Stimulated activated CD8-positive, alpha-beta memory T cell treated with anti-CD3 and anti-CD28 coated beads, Interleukin-15, amount 100 ng/mL, for 24 hours (primary cell): ENCODE measurements at places on chromosomes 4 and X.

GRCh38 chr4:65597697-65598096 lies 72.6 kb downstream of the EPHA5 start:
- DNase-seq, result no peak

DNA sequence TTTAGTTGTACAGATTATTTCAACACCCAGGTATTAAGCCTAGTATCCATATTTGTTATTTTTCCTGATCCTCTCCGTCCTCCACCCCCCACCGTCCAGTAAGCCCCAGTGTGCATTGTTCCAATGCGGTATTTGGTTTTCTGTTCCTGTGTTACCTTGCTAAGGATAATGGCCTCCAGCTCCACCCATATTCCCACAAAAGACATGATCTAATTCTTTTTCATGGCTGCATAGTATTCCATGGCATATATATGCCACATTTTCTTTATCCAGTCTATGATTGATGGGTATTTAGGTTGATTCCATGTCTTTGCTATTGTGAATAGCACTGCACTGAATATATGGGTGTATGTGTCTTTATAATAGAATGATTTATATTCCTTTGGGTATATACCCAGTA lies 22.1 kb upstream of the LNX1 start:
- no peak for DNase-seq

- DNase-seq, result no peak
Observed at GRCh38 chr4:79585834-79586233, 177.8 kb upstream of the GK2 start.

DNA sequence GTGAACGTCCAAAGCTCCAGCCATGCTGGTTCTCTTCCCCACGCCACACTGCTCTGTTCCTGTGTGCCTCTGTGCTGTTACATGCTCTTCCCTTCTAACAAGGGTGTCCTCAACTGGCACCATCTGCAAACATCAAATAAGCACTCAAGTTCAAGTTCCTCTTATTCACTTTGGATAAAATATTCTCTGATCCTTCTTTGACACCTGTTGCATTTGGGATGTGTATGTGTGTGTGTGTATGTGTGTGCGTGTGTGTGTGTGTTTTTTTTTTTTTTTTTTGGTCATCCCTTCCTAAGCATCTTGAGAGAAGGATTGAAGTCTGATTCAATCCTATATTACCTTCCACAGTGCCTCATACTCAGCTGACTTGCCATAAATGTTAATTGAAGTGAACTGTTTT lies 204.0 kb upstream of the ANXA3 start:
- no peak for DNase-seq

- no peak for DNase-seq
Observed at GRCh38 chrX:155767051-155767875, 113.9 kb upstream of the VAMP7 start.

- no peak for DNase-seq
Observed at GRCh38 chrX:109312757-109313156, 169.1 kb downstream of the GUCY2F start.

GRCh38 chr4:6682862-6683590 lies 10.7 kb upstream of the S100P start:
- no peak for DNase-seq

DNA sequence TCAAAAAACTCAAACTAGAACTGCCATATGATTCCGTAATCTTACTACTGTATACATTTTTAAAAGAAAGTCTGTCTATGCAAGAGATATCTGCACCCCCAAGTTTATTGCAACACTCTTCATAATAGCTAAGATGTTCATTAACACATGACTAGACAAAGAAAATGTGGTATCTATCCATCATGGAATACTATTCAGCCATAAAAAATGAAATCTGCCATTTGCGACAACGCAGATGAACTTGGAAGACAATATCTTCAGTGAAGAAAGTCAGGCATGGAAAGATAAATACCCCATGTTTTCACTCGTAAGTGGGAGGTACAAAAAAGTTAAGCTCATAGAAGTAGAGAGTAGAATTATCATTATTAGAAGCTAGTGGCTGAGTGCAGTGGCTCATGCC lies 87.3 kb upstream of the DHRSX start:
- DNase-seq, result no peak

GRCh38 chr4:166527500-166527899 lies 654.5 kb downstream of the TLL1 start:
- no peak for DNase-seq

DNA sequence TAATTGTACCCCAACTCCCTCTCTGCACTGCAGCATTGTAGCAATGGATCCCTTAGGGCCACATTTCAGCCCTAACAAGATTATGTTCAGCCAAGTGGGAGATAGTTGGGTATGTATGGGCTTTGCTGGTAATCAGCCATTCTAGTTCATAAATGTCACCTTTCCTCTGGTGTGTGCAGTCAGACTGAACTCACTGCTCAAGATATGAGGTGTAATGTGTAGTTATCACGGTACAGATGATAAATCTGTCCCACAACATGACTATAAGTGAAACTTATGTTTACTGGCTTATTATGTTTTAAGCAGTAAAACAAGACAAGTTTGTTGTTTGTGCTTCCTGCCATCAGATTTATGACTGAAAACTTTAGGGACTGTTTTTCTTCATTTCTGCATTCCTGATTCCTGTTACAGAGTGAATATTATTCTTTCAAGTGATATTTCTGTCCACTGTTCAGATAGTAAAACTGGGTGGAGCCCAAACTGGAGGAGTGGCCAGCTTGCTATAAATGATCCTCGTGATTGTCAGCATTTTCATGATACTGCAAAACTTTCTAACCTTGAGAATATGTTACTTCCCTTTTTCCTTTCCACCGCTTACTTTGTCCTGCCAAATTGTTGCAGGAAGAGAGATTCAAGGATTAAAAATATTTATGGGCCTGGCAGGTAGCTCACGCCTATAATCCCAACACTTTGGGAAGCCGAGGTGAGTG lies 44.9 kb downstream of the ANAPC4 start:
- no peak for DNase-seq

GRCh38 chrX:18278449-18278848 lies 57.8 kb upstream of the BEND2 start:
- no peak for DNase-seq

GRCh38 chrX:38803243-38803587 lies 2.0 kb downstream of the MID1IP1 start:
- no peak for DNase-seq

DNA sequence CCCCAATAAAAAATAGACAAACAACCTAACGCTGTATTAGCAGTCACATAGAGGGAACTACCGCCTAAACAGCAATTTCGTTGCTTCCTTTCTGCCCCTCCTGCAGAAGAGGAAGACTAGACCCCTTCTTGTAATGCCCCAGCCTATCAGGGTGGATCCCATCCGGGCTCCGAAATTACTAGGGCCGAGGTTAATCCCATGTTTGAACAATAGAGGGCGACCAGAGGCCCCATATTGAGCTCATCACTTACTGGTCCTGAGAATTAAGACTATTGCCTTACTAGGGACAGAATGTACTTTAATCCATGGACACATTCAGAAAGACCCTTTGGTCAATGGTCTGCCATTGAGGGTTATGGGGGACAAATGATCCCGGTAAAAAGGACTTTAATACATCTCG lies 11.8 kb upstream of the ZNF630 start:
- DNase-seq, result no peak

GRCh38 chr4:126168484-126168883 lies 853.7 kb downstream of the FAT4 start:
- no peak for DNase-seq

DNA sequence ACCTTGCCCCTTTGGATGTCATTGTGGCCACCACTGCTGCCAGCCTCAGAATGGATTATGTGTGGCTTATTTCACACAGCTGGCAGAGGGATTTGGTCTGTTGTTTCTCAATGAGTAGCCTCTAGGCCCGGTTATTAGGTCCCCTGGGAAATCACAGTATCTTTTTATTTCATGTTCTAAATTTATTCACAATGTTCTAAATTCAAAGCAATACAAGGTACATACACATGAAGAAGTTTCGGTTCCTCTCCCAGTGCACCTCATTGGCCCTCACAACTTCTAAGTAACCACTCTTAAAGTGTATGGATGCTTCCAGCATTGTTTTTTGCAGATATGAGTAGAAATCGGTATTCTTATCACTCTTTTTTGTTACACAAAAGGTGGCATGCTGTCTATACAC lies 262.7 kb downstream of the RCHY1 start:
- DNase-seq, result no peak

DNA sequence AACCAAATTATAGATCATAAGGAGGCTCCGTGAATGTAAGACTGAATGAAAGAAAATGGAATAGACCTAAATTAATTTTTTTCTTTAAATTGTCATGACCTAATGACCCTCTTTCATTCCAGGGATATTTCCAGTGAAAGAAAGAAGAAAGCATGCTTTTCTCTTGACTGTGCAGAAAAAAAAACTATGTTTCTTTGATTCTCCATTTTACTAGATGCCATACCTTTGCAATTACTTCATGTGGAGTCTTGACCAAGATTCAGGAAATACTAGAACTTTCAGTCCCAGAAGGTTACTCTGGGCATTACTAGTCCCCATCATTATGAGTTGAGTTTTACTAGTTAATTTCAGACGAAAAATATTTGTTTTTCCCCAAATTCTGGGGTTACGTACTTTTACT lies 6.4 kb upstream of the COMMD8 start:
- DNase-seq, result no peak

- DNase-seq, result no peak
Observed at GRCh38 chrX:21408307-21408706, 34.1 kb downstream of the CNKSR2 start.

DNA sequence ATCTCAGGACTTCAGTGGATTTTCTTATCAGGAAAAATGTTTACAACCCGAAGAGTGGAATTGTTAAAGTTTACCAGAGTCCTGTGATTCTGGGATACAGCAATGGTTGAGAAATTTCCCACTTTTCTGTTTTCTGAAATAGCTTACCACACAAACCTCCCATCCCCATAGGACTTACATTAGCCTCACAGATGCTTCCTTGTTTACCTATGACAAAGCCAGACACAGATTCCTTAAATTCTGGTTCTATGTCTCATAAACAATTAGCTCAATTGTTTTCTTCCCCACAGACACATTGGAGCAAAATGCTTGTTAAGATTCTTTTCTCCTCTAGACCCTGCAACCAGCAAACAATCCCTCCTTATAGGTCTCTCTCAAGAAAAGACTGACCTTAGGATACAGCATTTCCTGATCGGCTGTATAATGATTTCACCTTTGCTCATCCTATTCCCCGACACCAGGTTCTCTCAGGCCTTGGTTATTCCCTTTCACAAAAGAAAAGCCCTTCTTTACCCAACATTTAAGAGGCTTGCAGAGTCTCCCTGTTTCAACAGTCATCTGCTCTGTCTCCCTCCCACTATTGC lies 886.2 kb downstream of the ARAP2 start:
- DNase-seq, result no peak

- no peak for DNase-seq
Observed at GRCh38 chr4:110815950-110816349, 193.1 kb upstream of the PITX2 start.

DNA sequence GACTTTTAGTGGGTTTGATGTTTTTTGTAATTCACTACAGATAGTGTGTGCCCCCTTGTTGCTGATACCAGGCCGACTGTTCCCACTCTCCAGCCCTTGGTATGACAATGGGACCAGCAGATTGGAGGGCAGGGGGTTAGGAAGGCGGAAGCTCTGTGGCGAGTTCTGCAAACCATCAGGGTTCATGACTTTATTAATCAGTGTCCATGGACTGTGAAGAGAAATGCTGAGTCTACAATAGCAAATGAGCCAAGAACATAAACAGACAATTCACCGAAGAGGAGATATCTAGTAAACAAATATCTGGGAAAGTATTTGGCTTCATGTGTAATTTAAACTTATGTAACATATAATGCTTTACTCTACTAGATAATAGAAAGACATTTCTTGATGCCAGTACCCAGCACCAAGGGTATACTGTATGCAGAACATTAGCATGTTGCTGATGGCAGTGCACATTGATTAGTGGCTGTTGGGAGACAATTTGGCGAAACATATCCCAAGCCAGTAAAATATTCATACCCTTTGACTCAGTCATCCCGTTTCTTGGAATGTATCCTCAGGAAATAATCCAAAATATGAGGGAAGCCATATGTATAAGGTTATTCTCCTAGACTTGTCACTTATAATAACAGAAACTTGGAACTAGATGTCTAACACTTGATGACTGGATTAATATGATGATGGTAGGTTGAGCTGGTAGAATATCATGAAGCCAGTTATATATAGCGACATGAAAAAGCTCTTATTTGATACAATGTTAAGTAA lies 169.4 kb downstream of the PTTG2 start:
- no peak for DNase-seq

- DNase-seq, result no peak
Observed at GRCh38 chr4:99856166-99856565, 38.1 kb downstream of the LAMTOR3 start.

- DNase-seq, result no peak
Observed at GRCh38 chr4:77800483-77801259, 18.5 kb downstream of the CNOT6L start.

GRCh38 chrX:129737916-129738315 lies 863 bp upstream of the XPNPEP2 start:
- no peak for DNase-seq

DNA sequence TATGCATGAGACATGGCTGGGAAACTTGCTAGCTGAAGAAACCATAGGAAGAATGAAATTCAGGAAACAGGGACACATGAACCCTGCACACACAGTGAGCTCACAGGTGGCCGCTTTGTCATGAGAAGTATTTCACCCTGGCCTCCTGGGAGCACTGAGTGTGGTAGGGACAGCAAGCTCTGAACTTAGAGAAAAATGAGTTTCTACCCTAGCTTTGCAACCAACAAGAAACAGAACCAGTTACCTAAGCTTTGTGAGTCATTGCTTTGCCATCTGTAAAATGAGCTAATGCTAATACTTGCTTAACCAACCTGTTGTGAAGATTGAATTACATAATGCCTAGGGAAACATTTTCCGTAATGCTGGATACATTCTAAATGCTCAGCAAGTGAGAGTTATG lies 206.6 kb upstream of the HS3ST1 start:
- no peak for DNase-seq

- no peak for DNase-seq
Observed at GRCh38 chr4:80069108-80069836, 3.8 kb downstream of the ANTXR2 start.

GRCh38 chr4:154478547-154478946 lies 13.1 kb downstream of the DCHS2 start:
- DNase-seq, result no peak

- DNase-seq, result no peak
Observed at GRCh38 chr4:178340468-178340867, 898.2 kb upstream of the AGA start.

DNA sequence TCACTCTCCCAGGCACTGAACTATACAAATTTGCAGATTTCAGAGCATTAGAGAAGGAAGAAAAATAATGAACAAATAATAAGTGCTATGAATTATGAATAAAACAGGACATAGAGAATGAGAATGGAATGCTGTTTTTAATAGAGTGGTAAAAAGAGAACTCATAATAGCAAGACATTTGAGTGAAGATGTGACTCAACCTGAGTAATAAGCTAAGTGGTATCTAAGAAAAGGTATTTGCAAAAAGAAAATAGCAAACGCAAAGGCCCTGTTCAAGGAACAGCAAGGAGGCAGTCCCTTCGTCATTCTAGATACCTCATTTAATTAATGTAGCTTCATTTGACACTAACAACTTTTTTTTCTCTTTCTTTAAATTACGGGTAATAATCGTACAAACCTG lies 1910.0 kb upstream of the TENM3 start:
- no peak for DNase-seq
